PC-9 (cell line): ENCODE measurements at places on chromosomes 6 and 20. TPM values are rescaled to one million over a fixed set of nuclear protein-coding genes. Genes with fewer than 3 reads are reported as not detected.

- no peak for DNase-seq
These were observed 42.6 kb downstream of the GRM4 start for GRCh38 chr6:34103321-34103720.

HTR1E gene
- not detected in 2 replicates for total RNA-seq

LAMP5 gene
- total RNA-seq = not detected in 2 replicates

GRCh38 chr6:138285800-138286199, 67.5 kb upstream of the PBOV1 start:
- no peak for DNase-seq

DNA sequence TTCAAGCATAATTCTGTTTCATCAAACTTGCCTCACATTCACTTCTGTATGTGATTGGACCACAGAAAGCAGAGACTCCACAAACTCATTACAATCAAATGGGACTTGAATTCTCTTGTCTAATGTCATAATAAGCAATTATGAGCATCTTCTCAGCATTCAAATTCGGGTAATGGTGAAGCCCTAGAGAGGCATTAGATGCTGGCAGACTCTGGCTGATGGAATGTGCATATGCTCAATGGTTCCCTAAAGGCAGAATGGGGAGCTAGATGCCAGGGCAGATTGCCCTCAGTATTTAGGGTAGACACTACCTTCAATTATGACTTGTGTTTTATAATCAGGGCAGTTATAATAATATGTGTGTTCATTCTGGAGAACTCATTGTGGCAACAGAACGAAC, 127.9 kb downstream of the HDGFL1 start:
- no peak for DNase-seq
